ENCODE measurements at places on chromosomes 7 and 10.

DNA sequence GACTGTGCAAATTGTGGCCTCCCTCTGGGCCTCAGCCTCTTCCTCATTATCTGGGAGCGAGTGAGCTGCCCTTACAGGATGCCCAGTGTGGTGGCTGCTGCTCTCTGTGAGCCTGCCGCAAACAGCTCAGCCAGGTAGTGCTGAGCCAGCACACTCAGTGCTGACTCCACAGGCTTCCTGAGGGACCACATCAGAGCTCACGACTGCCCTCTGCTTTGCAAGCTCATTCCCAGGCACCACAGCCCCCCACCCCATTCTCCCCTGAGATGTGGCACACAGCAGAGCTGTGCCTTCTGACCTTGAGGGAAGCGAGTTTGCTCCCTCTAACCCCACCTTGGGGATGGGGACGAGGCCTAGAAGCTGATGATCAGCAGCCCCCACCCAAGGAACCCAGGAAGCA, 230.5 kb upstream of the PPP2R2D start:
- no peak for DNase-seq

GRCh38 chr7:47179812-47180515, 401.9 kb downstream of the TNS3 start:
- no peak for DNase-seq

GRCh38 chr10:33120700-33121099, 162.7 kb upstream of the ITGB1 start:
- no peak for DNase-seq

- DNase-seq = no peak
Measured at GRCh38 chr10:100357059-100357858, 10.2 kb downstream of the SCD start.

Data from GM12892 (cell line).